ENCODE measurements at places on chromosomes 5 and 9. TPM values are rescaled to one million over a fixed set of nuclear protein-coding genes. Genes with fewer than 3 reads are reported as not detected.

DNA sequence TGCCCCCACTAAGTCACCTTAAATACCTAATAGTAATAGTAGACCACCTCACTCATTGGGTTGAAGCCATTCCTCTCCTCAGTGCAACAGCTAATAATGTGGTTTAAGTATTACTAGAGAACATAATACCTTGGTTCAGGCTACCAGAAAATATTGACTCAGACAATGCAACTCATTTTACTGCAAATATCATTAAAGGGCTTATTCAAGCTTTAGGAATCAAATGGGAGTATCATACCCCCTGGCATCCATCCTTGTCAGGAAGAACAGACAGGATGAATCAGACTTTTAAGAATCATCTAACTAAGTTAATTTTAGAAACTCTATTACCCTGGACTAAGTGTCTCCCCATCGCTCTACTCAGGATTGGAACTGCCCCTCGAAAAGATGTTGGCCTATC is 6.8 kb upstream of the RNF180 start:
- H3K4me3 ChIP-seq: no peak overlapping the region
- DNase-seq: no peak
- no peaks in the 10 kb centered on the region for H3K36me3 ChIP-seq
- no peaks in the 10 kb centered on the region for H3K4me1 ChIP-seq

DNA sequence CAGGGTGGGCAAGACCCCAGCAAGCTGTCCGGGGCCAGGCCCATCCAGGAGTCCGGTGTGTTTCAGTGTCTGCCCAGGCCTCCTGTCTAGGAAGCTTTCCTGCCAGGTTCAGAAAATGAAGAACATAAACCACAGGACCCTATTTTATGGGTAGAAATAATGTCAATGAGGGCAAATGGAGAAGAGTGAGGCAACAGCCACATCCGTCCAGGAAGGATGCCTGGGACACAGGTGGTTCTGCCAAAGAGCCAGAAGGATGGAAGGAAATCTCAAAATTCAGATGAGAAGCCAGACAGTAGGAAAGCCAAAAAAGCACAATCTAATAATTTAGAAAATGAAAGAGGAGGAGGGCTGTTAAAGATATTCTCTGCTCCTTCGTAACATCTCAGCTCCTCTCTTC is 262.3 kb downstream of the AUH start:
- no peaks in the 10 kb centered on the region for H3K36me3 ChIP-seq
- no peak overlapping the region for H3K4me3 ChIP-seq
- no peak for DNase-seq
- no peak overlapping the region for H3K27ac ChIP-seq
- H3K27me3 ChIP-seq: no peaks in the 10 kb centered on the region
- H3K4me1 ChIP-seq: peaks cover 35% of the 10 kb centered on the region

- H3K4me1 ChIP-seq: no peaks in the 10 kb centered on the region
- no peaks in the 10 kb centered on the region for H3K36me3 ChIP-seq
- DNase-seq: no peak
- no peak overlapping the region for H3K4me3 ChIP-seq
- H3K27ac ChIP-seq: no peak overlapping the region
Measured at GRCh38 chr9:13266167-13266566, 13.3 kb downstream of the MPDZ start.

Gene MZB1
- total RNA-seq: 5.1 TPM

- H3K27ac ChIP-seq: no peak overlapping the region
- DNase-seq: no peak
- no peaks in the 10 kb centered on the region for H3K36me3 ChIP-seq
Measured at GRCh38 chr5:72845889-72846288, 29.4 kb downstream of the TNPO1 start.

Gene NR2F1
- not detected for total RNA-seq

DNA sequence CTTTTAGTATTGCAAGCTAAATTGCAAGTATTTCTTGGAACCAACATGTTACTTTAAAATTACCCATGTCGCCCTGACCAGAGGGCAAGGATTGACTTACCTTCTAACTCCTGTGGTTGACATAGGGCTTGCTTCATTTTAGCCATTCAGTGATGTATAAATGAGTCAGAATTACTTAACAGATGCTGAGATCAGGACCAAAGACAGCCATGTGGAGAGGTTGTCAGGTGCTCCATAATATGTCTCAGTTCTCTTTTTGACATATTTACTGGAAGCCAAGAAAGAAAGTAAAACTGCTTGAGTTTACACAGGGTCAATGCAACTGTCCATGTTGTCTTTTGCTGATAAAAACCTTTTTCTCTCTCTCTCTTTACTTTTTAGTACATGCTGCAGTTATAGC is 33.2 kb downstream of the F2RL2 start:
- no peak for DNase-seq
- no peak overlapping the region for H3K27ac ChIP-seq
- H3K4me1 ChIP-seq: no peaks in the 10 kb centered on the region
- H3K27me3 ChIP-seq: no peaks in the 10 kb centered on the region
- H3K4me3 ChIP-seq: no peak overlapping the region
- H3K36me3 ChIP-seq: peaks cover 19% of the 10 kb centered on the region

DNA sequence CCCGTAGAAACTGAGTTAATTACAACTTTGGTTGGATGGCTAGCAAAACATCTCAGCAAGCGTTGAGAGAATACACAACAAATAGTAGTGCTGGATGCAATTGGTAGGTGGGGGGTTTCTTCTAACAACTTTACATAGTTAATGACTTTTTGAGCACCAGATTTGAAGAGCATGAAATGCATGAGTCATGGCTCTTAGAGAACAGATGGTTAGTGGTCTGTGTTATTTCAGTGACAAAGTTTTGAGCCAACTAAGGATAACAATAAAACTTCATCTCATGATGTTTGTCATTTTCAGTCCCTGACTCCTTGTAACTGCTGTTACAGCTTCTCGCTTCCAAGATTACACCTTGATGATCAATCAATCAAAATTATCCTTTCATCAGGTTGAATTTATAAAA is 399.0 kb upstream of the BRINP1 start:
- H3K27ac ChIP-seq: no peak overlapping the region
- H3K27me3 ChIP-seq: no peaks in the 10 kb centered on the region
- H3K4me1 ChIP-seq: no peaks in the 10 kb centered on the region
- H3K4me3 ChIP-seq: no peak overlapping the region

GRCh38 chr5:69454460-69455249 is 37.9 kb upstream of the OCLN start:
- H3K27me3 ChIP-seq: no peaks in the 10 kb centered on the region
- no peak overlapping the region for H3K4me3 ChIP-seq
- no peak overlapping the region for H3K27ac ChIP-seq
- H3K4me1 ChIP-seq: no peaks in the 10 kb centered on the region

GRCh38 chr9:36748322-36748899 is 175.7 kb downstream of the MELK start:
- no peak for DNase-seq
- no peak overlapping the region for H3K4me3 ChIP-seq
- H3K27ac ChIP-seq: no peak overlapping the region
- no peaks in the 10 kb centered on the region for H3K4me1 ChIP-seq
